ENCODE measurements at places on chromosomes 11 and 22.

DNA sequence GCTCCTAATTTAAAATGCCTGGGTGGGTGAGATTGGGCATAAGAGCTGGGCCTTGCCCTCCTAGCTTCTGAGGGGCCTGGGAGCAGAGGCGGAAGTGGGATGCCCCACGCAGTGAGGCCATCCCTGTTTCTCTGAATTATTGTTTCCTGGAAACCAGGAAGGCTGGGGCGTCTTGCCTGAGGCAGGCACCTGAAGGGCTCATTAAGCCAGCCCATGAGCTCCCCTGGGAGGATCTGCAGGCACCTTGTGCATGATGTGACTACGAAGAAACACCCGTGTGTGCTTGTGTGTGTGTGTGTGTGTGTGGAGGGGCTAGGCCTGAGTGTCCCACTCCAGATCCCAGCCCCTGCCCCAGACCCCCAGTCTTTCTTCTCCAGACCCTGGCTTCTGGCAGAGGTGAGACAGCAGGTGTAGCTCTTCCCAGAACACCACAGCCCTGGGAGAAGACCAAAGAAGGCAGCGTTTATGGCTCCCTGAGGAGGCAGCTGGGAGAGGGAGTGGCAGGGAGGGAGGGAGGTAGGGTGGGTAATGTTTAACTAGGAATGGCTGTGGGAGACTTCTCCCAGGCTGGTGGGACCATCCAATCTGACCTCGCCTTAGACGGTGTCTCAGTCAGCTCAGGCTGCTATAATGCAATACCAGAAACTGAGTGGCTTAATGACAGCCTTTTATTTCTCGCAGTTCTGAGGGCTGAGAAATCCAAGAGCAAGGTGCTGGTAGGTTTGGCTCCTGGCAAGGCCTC is 2.1 kb upstream of the BATF2 start:
- DNase-seq = no peak

DNA sequence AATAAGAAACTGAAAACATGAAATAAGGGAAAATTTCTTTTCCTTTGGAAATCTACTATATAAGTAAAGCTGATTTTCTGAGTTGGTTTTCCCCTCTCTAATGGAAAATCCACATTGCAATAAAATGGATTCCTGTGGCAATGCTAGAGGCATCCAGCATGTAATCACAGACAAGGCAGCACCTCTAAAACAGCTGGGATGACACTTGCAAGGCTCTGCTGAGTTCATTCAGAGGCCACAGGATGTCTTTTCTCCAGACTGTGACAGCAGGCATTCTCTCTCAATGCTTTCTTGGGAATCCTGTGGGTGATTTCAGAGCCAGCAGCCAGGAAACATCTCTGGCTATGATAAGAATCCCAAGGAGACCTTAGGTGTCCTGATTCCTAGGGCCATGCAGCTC is 201.3 kb upstream of the BLID start:
- DNase-seq = no peak

DNA sequence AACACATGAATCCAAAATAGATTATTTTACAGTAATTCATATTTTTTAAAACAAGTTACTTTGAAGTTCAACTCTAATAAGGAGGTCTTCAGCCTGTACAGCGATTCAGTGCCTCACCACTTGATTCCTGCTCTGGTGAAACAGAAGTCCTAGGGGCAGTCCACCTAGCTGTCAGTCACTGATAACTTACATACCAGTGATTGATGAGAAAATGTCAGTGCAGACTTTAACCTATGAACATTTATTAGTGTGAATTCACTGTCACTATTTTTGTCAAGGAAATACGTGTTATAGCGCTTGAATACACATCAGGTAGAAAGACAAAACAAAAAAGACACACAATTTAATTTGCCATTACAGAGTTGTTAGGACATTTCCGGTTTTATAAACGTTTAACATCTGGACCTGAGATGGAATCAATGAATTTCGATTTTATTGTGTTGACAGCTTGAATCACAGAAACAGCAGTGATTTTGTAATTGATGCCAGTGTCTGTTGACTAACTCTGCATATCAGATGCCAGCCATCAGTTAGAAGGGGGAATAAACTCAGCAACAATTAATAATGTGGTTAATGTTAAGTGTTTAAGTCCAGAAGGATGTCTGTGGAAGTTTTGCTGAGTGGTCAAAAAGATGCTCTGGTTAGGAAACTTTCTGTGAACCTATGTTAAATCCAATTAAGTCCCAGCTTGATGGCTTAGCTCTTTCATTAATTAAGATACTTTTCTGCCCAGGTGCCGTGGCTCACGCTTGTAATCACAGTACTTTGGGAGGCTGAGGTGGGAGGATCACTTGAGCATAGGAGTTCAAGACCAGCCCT is 34.5 kb downstream of the ELF5 start:
- no peak for DNase-seq

DNA sequence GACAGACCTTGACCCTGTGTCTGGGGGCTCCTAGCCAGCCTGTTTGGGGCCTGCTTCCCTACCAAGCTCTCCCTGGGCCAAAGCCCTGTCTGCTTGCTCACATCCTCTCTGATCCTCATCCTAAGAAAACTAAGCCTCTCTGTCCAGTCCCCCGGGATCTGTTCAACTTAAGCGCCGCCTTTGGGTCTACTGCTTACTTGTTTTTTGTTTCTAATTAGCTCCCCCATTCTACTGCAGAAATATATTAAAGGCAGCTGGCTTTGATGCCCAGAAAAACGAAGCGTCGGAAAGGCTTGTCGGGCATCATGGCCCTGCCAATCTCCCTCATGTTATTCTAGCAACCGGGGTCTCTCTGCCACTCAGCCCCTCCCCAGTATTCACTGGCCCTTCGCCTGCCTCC is 3.4 kb downstream of the DSCAML1 start:
- no peak for DNase-seq

- DNase-seq = no peak
Measured at GRCh38 chr11:78417175-78417887, at the start of gene GAB2. GAB2 (minus strand) TSS chr11:78417820; CDS start chr11:78417720, 100 bp downstream.

GRCh38 chr11:68343761-68344256 is 31.4 kb downstream of the LRP5 start:
- DNase-seq = no peak

DNA sequence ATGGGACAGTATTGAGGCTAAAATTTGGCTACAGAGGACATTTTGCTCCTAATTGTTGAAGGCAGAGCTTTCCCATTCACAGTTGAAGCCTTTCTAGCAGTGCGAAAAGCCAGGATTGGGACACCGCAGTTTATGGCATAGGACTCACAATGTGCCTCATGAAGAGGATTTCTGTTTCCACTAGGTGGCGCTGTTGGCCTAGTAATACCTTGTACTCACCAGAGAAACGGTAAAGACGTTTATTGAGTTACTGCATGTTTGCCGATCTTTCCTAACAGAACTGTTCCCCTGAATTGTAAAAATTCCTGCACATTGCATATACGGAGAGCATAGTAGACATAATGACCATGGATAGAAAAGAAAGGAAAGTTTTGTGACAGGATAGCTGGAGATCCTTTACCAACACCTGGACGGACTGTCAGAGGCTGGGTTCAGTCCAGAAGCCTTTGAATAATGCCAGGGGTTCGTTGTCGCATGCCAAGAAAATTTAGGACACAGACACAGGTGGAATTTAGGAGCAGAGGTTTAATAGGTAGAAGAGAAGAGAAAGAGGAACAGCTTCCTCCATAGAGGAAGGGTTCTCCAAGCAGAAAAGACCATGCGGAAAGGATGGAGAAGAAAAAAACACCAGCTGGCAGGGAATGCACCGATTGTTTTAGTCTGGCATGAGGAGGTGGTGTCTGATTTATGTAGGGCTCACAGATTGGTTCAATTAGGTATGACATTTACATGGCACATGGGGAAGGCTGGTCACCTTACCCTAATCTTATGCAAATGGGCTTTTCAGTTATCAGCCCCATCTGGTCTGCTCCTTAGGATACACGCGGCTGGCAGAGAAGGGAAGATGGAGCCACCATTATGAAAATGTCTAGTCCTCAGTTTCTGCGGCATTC is 10.8 kb upstream of the OR51D1 start:
- DNase-seq = no peak

GRCh38 chr22:19875061-19875530 is 20.4 kb upstream of the GNB1L start:
- no peak for DNase-seq

GRCh38 chr11:107707807-107708206 is 4.0 kb downstream of the SLN start:
- DNase-seq = no peak

GRCh38 chr22:44243761-44244160 is 63.0 kb downstream of the PARVG start:
- no peak for DNase-seq

GRCh38 chr11:1618231-1618630 is 3.7 kb downstream of the KRTAP5-4 start:
- DNase-seq = no peak

GRCh38 chr11:69830086-69830485 is 10.9 kb upstream of the FGF3 start:
- DNase-seq = no peak

DNA sequence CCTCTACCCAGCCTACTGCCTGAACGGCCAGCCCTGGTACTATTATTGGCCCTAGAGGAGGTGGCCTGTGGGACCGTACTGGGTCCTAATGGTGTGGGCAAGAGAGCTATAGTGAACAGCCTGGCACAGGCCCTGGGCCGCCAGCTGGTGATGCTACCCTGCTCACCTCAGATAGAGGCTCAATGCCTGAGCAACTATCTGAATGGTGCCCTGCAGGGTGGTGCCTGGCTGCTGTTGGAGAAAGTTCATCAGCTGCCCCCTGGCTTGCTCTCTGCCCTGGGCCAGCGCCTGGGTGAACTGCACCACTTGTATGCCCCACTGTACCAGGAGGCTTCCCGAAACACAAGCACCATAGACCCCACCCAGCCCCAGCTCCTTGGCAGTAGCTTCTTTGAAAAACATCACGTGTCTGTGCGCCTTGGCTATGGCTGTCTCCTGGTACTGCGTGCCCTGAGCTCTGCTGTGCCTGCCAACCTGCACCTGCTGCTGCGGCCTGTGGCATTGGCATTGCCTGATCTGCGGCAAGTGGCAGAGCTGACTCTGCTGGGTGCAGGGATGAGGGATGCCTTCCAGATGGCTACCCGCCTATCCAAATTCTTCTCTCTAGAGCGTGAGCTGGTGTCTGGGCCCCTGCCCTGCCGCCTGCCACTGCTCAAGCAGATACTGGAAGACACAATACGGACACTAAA is 49.0 kb downstream of the DNHD1 start:
- DNase-seq = no peak

DNA sequence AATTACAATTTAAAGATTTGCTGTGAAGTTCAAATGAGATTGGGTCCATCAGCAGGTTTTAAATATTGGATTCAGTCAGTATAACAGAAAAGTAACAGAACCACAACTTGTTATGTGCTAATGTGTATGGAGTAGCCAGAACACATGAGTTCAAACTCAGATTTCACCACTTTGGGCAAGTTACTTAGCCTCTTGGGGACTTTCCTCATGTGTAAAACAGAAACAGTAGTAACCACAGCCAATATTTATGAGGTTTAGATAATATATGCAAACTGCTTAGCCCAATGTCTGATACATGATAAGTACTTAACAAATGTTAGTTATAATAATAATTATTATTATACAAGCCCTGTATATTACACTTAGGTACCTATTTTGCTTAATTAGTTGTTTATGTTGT is 21.8 kb upstream of the SLC5A12 start:
- DNase-seq = no peak

GRCh38 chr11:81658722-81659121 is 1074.9 kb downstream of the FAM181B start:
- DNase-seq = peak; percentile 23

DNA sequence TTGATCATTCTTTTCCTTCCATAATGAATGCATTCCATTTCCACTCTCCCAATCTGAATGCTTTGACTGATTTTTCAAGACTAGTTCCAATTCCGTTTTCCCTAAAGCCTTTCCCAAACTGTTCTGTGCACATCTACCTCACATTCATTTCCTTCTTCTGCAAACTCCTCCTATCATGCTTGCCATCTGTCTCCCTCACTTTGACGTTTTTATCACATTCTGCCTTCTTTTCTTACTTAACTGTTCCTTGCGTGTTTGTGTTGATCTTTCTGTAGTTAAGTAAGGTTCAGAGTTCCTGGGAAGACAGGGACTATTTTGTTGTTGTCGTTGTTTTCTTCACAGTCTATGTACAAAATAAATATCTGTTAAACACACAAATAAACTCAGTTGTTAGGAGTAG is 179.0 kb downstream of the NXPE2 start:
- no peak for DNase-seq

DNA sequence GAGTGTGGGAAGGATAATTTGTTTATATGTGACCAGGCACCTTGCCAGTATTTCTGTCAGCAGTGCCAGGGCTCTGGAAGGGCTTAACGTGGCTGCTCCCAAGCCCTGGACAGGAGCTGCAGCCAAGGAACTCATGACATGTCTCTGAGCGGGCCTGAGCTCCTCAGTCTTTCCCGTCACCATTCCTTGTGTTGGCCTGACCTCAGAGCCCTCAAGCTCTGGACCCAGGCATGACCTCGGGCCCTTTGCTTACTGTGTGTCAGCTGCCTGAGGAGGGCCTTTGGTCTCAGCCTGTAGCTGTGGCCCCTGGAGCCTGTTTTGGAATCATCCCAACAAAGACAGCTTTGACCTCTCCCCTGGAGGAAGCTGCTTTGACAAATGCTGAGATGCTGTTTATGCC is 264.1 kb upstream of the PLET1 start:
- no peak for DNase-seq

GRCh38 chr11:10436224-10436623 is 18.8 kb upstream of the AMPD3 start:
- DNase-seq = no peak

DNA sequence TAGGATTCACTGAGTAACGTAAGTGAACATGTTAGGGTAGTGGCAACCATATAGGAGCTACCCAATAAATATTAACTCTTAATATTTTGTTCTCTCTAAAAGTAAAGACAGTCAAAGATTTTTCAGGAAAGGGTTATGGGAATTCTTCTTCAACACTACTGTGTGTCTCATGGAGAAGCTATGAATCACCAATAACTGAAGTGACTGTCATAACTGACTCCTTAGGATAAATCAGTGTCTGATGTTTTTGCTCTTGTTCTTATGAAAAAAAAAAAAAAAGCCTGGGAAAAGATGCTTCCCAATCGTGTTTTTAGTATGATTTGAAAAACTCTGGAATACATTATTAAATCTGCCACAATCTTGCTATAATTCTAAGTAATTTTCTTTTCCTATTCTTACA is 111.2 kb upstream of the CEP126 start:
- no peak for DNase-seq

- no peak for DNase-seq
Measured at GRCh38 chr11:109019342-109019936, 354.6 kb downstream of the DDX10 start.

- no peak for DNase-seq
Measured at GRCh38 chr11:2522631-2523255, 77.9 kb downstream of the KCNQ1 start.

- DNase-seq = no peak
Measured at GRCh38 chr11:13184295-13184794, 93.2 kb upstream of the BMAL1 start.

- DNase-seq = no peak
Measured at GRCh38 chr22:48754611-48755058, 1073.0 kb downstream of the BRD1 start.

Measured in GM13977 (cell line).